ENCODE measurements at places on chromosomes 3 and 15.

DNA sequence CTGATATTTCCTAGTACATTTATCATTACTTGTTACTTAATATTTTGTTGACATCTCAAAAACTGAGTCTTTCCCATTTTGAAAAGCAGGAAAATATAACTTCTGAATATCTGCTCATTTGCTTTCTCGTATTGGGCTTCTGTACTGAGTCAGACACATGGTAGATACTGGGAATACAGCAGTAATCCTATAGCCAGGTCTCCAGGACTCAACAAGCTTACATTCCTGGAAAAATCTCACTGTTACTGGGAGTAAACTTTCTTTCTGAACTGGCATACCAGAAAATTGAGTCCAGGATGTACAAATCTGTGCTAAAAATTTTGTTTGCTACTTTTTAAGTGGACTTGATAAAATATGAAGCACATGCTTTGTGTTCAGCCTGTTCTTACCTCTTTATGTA is 240.4 kb downstream of the RBMS3 start:
- DNase-seq, result no peak

GRCh38 chr3:64922213-64922612 is 234.4 kb upstream of the ADAMTS9 start:
- DNase-seq, result no peak

DNA sequence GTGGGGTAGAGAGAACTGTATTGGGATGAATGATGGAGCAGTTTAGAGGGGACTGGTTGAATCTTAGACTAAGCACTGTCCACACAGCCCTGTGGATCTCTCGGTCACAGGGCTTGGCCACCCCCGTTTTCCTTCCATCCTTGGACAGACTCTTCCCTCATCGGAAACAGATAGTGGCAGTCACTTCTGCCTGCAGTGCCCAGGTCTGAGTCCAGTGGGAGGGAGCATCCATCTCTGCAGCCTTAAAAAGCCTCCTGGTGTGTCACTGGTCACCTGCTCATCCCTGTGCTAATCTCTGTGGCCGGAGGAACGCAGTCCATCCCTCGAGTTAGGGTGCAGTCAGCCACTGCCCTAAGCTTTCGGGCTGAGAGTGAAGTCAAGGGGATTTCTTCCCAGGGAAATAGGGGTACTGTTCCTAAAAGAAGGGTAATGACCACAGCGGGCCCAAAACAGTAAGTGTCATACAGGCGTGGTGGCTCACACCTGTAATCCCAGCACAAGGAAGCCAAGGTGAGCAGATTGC is 32.0 kb downstream of the PLA2G4D start:
- DNase-seq, result no peak

DNA sequence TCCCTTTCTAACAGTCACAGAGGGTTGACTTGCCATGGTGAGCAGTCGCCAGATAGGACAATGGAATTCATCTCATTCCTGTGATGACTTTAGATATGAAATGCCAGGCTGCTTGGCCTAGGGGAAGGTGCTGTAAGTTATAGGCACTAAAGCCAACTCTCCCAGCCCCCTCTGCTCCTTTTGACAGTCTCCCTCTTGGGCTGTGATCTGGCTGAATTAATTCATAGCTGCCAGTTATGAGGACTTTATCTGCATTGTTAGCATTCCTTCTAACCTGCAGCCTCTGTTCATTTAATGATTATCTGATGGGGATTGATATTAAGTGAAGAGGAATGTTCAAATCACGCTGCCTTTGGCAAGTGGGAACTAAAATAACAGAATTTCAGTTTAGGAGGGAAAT is 427.1 kb upstream of the RASGRP1 start:
- no peak for DNase-seq

GRCh38 chr15:54514601-54515000 is 536.4 kb downstream of the UNC13C start:
- no peak for DNase-seq

DNA sequence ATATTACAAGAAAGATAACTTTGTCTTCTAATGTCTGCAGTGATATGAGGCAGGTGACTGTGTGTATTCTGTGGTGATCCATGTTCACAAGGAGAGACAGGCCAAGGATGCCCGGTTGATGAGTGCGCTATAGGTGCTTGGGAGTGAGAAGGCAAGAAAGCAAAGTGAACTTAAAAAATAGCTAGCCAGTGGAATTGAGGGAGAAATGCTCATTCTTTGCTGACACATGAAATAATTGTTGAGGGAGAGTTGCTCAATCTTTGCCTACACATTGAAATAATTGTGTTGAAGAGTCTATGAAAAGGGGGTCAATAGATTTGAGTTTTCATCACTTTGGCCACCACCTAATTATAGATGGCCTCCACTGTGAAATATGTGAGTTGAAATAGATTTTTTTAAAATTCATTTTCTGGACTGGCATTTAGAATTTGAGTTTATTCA is 156.3 kb downstream of the LPP start:
- no peak for DNase-seq

- no peak for DNase-seq
These were observed 39.0 kb downstream of the ESYT3 start for GRCh38 chr3:138473391-138473790.

DNA sequence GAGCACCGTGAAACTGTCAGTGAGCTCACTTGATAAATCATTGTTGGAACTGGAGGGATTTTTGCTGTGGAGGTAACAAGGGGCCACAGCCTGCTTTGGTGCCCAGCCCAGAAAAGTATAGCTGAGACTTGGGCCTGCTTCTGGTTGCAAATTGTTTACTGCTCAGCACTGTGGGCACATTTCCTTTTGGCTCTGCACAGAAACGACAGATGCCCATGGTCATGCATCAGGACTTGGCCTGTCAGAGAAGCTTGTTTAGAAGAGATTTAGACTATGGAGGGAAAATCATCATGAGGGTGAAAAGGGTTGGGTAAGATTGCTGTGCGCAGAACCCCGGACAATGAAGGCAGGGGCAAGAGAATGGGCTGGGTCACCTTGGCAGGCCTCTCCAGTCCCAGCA is 286.1 kb upstream of the CTNNB1 start:
- DNase-seq, result no peak

- no peak for DNase-seq
These were observed 102.6 kb upstream of the KLHL25 start for GRCh38 chr15:85897207-85897894.

DNA sequence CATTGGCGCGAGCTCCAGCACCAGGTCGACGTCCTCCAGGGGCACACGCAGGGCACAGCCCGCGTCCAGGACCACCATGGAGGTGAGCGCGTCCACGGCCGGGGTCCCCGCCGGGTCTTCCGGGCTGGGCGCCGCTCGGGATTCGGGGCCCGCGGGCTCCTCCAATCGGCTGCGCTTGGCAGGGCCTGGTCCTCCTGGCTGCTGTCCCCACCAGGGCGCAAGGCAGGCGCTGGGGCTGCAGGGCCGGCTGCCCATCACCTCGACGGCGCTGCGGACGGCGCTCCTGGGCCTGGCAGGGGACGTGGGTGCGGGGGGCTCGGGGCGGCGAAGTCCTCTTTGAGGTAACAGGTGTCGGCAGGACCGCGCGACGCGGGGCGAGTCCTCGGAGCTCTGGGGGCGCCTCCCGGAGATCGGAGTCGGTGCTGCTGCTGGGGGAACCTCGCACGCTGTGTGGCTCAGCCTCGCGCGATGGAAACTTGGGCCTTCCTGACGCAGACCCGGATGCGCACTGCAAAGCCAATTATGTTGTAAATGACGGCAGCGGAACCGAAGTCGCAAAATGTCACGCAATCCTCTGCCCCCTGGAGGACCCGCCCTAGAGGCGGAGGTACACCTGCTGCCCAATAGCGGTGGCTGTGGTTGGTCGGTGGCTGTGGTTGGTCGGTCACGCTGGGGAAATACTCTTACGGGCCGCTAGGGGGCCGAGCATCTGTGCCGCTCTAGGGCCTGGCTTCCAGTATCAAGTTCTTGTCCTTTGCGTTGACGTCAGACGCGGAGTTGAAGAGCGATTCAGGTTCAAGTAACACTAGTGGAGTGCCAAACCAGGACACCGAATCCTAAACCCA is at the start of gene PRR23C:
Gene PRR23C (minus strand): TSS at position 527 of the 845 bp plus-strand sequence. CDS start 272 bp downstream, at position 255.
- DNase-seq, result no peak
